Foreskin fibroblast (primary cell): ENCODE measurements at places on chromosomes 5 and 9.

DNA sequence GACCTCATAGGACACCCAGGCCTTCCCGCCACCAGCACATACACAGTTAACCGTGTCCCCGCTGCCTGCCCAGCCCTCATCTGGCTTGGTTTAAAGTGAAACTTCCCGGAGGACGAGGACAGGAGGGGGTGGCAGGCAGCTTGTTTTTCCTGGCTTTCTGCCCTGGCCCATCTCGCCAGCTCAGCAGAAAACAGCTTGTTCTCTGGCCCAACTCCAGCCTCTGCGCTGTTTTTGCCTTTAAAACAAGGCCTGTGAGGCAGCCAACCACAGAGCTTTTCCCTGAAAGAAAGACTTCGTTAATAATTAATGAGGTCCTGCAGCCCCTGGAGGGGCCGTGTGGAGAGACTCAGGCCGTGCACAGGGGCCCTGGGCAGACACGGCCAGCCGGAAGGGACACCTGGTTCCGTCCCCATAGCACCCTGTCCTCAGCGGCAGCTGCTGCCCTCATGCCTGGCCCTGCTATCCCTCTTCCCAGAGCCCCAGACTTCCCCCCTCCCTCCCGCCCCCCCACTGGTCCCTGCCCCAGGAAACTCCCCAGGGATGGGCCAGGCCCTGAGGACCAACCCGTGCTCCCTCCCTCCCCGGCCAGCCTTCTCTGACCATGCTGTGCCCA lies 108.7 kb downstream of the RXRA start:
- peak; percentile 99 for DNase-seq

DNA sequence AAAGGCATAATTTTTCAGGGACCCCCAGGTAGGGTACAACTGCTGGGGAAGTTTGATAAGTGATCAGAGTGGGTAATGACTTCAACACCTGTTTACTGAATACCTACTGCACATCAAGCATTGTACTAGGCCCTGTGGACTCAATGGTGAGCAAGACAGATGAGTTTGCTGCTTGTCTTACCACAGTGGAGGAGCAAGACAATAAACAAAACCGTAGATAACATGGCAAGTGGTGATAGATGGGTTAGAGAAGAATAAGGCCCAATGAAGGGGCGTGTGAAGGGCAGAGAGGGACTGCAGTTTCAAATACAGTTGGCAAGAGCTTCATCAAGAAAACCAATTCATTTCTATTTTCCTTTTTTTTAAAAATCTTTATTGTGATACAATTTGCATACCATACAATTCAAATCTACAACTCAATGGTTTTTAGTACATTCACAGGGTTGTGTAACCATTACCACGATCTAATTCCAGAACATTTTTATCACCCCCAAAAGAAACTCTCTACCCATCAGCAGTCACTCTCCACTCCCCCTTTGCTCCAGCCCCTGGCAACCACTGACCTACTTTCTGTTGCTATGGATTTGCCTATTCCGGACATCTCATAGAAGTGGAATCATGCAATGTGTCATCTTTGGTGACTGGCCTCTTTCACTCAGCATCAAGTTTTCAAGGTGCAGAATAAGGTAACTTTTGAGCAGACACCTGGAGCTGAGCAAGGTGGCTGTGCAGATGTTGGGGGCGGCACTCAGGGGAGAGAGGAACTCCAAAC lies 31.9 kb upstream of the HAND1 start:
- no peak for DNase-seq

DNA sequence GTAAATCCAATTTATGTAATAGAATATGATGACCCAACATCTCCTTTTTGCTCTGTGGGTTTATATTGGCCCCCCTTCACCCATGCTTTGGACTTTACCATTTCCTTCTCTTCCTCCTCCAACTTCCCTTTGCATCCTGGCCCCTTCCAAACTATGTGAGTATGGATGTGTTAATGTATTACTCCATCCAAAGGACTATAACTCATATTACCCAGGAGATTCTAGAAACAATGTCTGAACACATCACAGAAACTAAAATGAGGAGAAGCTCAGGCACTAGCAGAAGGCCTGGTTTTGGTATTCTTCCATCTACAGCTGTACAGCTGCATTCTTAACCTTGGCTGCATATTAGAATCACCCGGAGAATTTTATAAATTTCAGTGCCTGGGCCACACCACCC lies 110.7 kb downstream of the PDE4D start:
- no peak for DNase-seq

DNA sequence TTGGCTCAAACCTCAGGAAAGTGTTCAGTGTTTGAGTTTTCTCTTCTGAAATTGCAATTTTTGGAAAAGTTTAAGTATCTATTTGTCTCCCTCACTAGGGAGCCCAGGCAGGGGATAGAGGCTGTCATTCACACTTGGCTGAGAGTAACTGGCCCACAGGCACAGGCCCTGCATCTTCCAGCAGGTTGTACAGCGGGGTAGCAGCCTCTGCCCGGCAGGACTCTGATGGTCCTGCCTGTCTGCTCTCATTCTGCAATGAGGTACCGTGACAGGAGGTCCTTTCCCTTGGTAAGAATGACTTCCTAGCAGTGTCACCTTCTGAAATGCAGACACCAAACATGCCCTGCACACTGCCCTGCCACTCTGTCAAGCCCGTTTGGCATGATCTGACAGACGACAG lies 282.8 kb upstream of the DAP start:
- DNase-seq, result no peak

DNA sequence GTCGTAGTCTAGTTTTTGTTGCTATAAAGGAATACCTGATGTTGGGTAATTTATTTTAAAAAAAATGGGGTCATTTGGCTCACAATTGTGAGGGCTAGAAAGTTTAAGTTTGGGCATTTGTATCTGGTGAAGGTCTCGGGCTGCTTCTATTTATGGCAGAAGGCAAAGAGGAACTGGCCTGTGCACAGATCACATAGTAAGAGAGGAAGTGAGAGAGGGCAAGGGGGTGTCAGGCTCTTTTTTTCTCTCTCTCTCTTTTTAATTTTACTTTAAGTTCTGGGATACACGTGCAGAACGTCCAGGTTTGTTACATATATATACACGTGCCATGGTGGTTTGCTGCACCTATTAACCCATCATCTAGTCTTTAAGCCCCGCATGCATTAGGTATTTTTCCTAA lies 453.3 kb downstream of the DIRAS2 start:
- no peak for DNase-seq

- peak; percentile 65 for DNase-seq
Measured at GRCh38 chr5:219460-219863, 1.3 kb downstream of the SDHA start.

DNA sequence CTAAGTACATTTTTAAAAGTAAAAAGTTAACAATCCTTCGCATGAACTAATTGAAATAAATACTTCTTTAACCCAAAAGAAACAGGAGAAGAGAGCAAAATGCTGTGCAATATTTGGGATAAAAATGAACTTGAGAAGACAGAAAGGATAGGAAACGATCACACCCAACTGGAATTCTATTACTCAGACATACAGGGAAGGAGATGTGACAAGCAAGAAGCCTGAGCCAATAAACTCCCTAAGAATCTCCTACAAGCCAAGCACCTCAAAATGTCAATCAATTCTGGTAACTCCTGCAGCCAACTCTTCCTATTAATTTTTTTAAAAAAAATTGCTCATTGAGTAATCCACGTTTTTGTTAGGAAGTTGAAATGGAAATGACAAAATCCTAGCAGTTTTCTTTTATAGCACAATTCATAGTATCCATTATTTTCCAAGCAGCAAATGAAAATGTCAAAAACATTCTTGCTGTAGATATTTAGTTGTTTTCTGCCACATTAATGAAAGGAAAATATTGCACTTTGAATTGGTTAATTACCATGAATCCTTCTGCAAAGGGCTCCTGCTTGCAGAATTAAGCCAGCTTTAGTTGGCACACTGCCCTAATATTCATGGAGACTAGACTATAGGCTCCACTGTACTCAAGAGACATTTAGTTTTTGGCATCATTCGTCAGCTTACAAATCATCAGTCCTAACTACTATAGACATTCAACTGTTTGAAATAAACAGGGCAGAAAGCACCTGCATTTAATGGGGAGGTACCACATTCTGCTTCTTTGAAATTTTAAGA lies 89.0 kb downstream of the RFX3 start:
- DNase-seq, result peak; percentile 62

- DNase-seq, result no peak
Measured at GRCh38 chr5:9056046-9056445, 489.8 kb downstream of the SEMA5A start.

DNA sequence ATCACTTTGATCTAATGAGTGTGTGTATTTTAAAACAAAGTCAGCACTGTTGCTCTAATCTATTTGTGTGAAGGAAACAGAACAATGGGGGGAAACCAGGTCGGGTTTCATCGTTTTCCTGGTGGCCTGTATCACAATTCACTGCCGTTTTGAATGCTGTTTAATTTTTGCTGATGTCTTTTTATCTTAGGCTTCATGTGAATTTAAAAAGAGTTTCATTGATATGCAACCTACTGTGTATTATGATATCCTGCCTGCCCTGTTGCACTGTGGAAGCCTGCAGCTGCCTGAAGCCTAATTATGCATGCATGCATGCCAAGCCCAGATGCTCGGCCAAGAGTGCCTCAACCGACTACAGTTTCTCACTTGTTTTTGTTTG lies 307.5 kb downstream of the ZNF608 start:
- DNase-seq, result no peak

DNA sequence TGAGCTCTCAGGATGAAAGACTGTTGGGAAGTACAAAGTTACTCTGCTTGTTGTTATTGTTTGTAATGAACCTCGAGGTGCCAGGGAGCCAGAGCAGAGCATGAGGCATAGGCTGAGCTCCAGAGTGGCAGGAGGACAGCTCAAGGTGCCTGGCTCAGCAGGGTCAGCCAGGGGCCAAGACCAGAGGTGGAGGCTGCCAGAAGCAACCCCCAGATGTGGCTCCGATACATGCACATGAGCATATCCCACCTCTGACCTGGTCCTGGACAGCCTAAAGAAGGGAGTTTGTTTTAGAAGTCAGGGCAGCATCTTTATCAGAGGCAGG lies 105.6 kb downstream of the PSD2 start:
- DNase-seq, result no peak

GRCh38 chr5:66737096-66737495 lies 140.9 kb downstream of the MAST4 start:
- no peak for DNase-seq

DNA sequence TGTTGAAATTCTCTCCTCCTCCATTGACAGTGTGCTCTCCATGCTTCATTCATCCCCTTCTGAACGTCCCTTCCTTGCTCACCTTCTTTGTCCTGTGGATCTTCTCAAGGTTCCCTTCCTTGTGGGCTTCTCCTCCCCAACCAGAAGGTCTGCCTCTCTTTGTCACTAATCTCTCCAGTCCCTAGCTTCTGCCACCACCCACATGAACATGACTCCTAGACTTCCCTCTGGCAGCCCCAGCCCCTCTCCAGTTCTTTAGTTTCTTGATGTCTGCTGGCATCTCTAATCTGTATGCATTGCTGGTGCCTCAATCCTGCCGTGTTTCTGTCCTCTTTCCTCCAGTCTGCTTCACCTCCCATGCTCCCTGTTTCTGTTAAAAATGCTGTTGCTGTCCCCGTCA lies 79.3 kb downstream of the ARHGAP26 start:
- DNase-seq, result no peak

GRCh38 chr5:67588389-67588788 lies 391.8 kb upstream of the CD180 start:
- no peak for DNase-seq

GRCh38 chr9:111902391-111903139 lies 6.0 kb downstream of the UGCG start:
- DNase-seq, result no peak

- DNase-seq, result no peak
Measured at GRCh38 chr5:57445705-57446037, 36.9 kb downstream of the ACTBL2 start.

DNA sequence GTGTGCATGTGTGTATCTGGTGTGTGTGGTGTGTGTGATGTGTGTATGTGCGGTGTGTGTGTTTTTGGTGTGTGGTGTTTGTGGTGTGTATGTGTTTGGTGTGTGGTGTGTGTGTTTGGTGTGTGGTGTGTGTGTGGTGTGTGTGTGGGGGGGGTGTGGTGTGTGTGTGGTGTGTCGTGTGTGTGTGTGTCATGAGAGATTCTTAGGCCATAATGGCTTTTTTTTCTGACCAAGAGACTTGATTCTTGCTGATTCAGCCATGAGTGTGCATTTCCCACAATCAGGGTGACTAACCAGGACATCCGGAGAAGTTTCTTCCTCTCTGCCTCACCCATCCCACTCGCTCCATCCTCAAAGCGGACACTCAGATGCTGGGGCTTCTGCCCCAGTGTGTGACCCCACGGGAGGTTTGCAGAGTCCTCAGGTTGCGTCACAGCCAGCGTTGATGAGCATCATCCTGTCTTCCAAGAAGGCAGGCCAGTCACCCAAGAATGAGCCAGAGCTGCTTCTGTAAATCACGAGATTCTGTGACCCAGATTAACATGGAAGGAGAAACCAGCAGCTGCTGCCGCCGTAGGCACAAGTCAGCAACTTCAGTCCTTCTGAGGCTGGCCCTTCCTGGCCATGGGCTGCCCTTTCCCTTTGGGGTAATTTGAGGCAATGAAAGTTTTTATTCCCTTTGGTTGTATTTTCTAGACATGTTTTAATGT lies 12.5 kb upstream of the CTSL start:
- DNase-seq, result peak; percentile 100

DNA sequence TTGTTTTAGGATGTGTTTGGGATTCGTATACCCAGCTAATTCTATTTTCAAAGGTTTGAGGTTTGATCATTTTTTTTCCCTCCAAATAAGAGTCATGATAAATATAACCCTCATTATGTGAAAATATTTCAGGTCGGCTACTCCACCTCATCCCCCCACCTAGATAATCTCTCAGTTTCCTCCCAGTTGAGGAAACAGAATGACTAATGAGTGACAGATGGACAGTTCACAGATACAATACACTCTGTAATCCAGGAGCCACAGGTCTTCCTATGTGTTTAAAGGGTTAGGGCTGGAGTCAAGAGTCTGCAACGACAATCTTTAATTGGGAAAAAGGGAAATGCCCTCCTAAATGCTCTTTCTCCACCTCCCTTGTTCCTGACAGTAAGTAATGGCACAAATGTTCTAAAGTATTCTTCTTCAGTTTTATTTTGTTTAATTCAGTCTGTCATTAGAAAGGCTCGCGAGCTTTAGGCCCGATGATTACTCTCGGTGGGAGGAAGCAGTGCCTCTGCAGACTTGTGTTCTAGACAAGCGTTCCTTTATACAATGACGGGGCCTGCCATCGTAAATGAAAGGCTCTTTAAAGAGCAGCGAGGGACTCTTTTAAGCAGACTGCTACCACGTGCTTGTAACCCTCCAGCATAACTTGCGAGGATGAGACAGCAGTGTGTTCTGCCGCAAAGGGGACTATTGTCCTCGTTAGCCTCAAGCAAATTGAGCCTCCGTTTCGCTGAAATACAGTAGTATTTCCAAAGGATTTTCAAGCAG lies 69.0 kb downstream of the MEF2C start:
- no peak for DNase-seq

DNA sequence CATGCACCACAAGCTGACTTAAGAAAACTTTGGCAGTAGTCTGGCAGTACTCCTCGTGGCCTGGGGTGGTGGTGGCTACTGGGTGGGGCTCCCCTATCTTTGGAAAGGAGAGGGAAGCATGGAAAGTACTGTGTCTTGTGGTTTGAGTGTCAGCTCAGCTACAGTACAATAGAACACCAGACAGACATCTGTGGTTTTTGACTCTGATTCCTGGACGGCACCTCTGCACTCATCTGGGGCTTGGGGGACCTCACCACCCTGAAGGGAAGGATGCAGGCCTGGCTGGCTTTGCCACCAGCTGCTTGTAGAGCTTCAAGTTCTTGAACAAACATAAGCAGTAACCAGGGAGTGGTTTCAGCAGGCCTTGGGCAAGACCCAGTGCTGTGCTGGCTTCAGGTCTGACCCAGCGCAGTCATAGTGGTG lies 40.6 kb downstream of the TNFSF8 start:
- no peak for DNase-seq

GRCh38 chr5:92364986-92365550 lies 982.0 kb upstream of the ARRDC3 start:
- peak; percentile 58 for DNase-seq
